ENCODE measurements at places on chromosomes 11 and 22. TPM values are rescaled to one million over a fixed set of nuclear protein-coding genes. Genes with fewer than 3 reads are reported as not detected.

The MMP13 gene
- total RNA-seq: not detected

GRCh38 chr11:34344768-34345539, 12.9 kb downstream of the ABTB2 start:
- DNase-seq: no peak

The ARHGAP8 gene
- total RNA-seq: 7.1 TPM

- no peak for DNase-seq
Measured at GRCh38 chr11:130243816-130244215, 70.9 kb downstream of the ZBTB44 start.

DNA sequence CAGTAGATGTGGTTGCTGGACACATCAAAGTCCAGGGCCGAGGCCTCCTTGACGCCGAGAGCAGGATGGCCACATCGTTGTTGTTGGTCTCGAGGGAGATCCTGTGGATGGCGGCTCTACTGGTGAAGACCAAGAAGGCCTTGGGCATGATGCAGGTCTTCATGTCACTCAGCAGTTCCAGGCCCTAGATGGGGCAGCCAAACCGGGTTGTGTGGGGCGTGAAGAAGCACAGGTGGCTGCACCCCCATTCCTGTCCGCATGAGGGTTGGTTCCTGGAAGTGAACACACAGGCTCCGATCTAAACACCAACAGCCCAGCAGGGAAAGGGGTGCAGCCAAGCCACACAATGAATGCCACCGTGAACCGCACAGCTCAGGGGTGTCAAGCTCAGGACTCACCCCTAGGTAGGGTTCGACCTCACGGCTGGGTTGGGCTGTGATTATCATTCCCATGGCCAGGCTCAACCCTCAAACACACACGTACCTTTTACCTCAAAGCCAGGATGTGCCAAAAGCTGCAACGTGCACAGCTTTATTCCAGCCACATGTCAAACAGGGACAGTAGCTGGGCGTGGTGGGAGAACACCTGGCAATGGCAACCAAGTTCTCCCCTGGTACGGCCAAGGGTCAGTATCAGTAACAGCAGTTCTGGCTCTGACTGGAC, 132.3 kb downstream of the CRYBB2 start:
- DNase-seq: peak; percentile 6

The KRTAP5-9 gene
- not detected for total RNA-seq

DNA sequence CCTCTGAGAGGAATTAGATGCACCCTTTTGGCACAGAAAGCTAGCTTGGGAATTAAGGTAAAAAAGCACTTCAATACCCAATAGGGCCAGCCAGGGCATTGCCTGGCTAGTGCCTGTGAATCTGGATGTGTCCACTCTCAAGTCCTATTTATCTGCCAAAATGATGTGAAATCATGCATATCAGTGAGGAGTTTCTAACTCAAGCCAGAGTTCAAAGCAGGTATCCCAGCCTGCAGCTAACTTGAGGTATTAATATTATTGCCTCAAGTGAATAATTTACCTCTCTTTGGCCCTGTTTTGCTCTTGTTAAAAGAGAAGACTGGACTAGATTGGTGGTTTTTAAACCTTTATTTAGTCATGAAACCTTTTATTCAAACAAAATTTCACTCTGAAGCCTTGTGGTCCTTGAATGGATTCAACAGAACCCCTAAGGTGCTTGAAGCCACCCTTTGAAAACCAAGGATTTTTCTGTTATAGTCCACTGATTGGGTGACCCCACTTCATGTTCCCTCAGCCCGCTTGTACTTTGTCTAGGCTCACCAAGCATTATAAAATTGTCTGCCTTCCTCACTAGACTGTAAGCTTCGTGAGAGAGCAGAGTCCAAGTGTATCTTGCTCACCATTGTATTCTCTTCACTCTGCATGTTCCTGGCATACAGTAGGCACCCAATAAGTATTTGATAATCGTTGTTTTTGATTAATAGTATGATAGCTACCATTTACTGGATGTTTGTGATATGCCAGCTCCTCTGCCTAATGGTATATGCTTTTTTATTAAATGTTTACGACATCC, 4.5 kb downstream of the RNF121 start:
- no peak for DNase-seq

The BIK gene
- total RNA-seq: 2.3 TPM

The RASSF10 gene
- total RNA-seq: not detected

GRCh38 chr11:75174781-75175370, 24.0 kb downstream of the SLCO2B1 start:
- no peak for DNase-seq

The MUC5AC gene
- not detected for total RNA-seq

The TREH gene
- not detected for total RNA-seq

The MAJIN gene
- not detected for total RNA-seq

DNA sequence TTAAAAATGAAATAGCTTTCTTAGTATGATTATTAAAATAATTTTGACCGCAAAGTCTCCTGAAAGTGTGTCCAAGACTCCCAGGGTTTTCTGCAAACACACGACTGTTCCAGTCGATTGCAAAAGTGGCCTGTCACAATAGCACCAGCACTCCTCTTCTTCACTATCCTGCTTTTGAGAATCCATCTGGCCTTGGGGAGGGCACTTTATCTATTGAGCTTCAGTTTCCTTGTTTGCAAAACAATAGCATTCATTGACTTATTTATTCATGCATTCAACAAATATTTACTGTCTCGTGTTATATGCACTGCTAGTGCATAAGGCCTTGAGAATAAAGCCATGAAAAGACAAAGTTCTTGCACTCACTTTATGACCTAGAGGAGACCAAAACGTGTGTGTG, 96.2 kb upstream of the NTM start:
- DNase-seq: no peak

DNA sequence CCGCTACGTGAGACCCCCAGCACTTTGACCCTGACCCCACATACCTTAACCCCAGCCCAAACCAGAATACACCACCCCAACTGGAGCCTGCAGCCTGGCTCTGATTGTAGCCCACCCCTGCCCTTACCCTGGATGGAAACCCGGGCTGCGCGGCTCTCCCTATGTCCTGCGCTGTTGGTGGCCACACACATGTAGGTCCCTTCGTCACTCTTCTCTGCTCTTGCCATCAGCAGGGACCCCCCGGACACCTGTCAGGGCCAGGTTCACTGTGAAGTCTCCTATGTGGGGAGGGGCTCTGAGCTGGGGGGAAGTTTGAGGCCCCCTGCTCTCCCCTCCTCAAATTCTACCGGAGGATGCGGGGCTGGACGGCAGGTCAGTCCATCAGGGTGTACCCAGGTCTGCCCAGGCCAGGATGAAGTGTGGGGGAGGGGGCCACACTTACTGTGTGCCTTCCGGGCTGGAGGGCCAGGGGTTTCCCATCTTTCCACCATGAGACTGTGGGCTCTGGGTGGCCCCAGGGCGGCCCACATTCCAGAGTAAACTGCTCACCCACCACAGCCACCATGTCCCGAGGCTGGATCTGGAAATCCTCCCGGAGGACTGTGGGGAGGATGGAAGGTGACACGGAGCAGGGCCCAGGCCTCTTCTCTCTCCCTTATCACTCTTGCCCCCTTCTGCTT, 1.5 kb downstream of the ROBO4 start:
- no peak for DNase-seq

GRCh38 chr11:109597336-109597735, 175.3 kb downstream of the C11orf87 start:
- DNase-seq: no peak

DNA sequence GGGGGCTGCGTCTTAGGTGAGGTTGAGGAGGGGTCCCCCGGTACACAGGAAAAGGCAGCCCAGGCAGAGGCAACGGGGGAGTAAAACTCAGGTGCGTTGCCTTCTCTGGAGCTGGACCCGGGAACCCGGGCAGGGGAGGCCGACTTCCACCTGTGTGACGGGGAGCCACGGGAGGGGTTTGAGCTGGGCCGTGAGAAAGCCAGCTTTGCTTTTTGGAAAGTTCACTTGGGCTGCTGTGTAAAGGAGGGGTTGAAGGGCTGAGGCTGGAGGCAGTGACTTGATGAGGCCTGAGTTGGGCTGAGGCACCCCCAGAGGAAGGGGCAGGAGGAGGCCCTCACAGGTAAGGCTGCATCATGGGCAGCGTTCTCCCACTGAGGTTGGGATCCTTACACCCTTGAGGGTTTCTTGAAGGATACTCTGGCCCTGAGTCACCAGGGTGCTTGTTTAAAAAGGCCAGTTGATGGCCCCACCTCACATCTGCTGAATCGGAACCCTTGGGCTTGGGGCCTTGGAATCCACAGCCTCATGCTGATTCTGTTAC, 47.2 kb downstream of the CHRDL2 start:
- DNase-seq: no peak

GRCh38 chr22:36938028-36938425, 24.6 kb downstream of the CSF2RB start:
- no peak for DNase-seq

DNA sequence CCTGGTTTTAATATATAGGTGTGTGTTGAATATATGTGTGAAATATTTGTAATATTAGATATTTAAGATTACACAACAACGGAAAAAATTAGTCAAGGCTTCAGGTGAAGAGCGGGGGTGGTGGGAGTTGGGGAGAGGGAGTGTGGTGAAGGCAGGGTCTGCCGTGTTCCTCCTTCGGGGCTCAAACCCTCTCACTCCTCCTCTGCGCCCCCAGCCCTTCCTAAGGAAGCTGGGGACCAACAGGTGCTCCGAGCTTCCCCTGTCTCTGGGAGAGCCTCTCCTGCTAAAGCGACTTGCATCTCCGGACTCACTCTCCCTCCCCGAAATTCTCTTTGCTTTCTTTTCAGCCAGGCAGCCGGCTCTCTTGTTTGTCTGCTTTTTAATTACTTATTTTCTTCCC, 960 bp upstream of the CADM1 start:
- no peak for DNase-seq

The BSCL2 gene
- total RNA-seq: 20.8 TPM

- no peak for DNase-seq
Measured at GRCh38 chr11:70491696-70492472, 93.6 kb downstream of the CTTN start.

GRCh38 chr11:71112454-71112853, 139.9 kb downstream of the SHANK2 start:
- no peak for DNase-seq

The PGM2L1 gene
- 10.8 TPM for total RNA-seq

The CNIH2 gene
- 14.4 TPM for total RNA-seq

GRCh38 chr22:30178181-30179126, 68.1 kb downstream of the LIF start:
- no peak for DNase-seq

The HIRA gene
- total RNA-seq: 24.9 TPM

GRCh38 chr22:48404801-48405447, 1422.7 kb downstream of the BRD1 start:
- DNase-seq: no peak

GRCh38 chr11:66951927-66952337, 6.3 kb downstream of the PC start:
- no peak for DNase-seq

- DNase-seq: no peak
Measured at GRCh38 chr22:49448526-49448925, 379.1 kb downstream of the BRD1 start.

DNA sequence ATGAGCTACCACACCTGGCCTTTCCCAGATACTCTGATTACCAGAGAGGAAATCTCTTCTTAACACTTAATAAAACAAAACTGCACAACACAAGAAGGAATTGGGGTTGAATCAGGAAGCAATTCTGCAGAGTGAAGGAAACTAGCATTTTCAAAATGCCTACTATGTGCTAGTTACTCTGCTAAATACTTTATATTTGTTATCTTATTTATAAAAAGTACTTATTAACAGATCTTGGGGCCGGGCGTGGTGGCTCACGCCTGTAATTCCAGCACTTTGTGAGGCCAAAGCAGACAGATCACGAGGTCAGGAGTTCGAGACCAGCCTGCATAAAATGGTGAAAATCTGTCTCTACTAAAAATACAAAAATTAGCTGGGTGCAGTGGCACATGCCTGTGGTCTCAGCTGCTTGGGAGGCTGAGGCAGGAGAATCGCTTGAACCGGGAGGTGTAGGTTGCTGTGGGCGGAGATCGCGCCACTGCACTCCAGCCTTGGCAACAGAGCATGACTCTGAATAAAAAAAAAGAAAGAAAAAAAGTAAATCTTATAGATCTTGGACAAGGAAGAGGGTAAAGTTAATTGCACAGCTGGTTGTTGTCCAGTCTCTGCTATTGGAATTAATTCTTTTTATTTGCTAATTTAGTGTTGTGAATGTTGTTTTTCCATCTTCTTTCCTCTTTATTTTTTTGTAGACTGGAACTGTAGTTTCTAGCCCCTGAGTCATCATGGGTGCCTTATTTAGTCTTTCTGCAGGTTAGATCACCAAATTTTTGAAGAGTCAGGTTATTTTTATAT, 22.1 kb downstream of the TMEM135 start:
- DNase-seq: no peak

- DNase-seq: no peak
Measured at GRCh38 chr11:94884376-94884775, 89.0 kb downstream of the CWC15 start.

The GSTT2B gene
- total RNA-seq: not detected

The PTS gene
- total RNA-seq: 69.6 TPM

The SHISAL1 gene
- total RNA-seq: not detected

GRCh38 chr22:22348127-22348814, 103.7 kb downstream of the VPREB1 start:
- no peak for DNase-seq

GRCh38 chr11:73078631-73079030, 63.5 kb downstream of the FCHSD2 start:
- no peak for DNase-seq

The PARVG gene
- 94.7 TPM for total RNA-seq

The HIC2 gene
- 11.9 TPM for total RNA-seq

All from T-helper 17 cell (primary cell).